T-cell (primary cell): ENCODE measurements at places on chromosomes 12 and 14.
A peak's percentile ranks its signal among the peaks of the same experiment; 100 is the strongest.

DNA sequence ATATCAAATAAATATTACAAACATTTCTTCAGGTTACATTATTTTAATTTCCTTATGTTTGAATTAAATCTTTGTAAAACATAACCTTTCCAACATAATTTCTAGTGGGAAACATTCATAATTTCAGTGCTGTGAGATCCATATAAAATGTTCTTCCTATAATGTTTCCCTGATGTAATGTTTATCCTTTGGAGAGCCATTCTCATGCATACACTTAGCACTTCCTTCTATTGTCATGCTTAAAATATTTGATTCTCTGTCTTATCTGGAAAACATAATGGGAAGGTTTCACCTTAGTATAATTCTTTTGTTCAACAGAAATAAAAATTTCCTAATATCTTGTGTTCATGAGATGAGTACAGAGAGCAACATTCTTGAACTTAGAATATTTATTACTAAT lies 472.5 kb downstream of the ADAMTS20 start:
- no peak for DNase-seq

- no peak for DNase-seq
Observed at GRCh38 chr12:44848703-44849085, 27.4 kb downstream of the NELL2 start.

GRCh38 chr12:77133566-77133965 lies 68.2 kb upstream of the E2F7 start:
- DNase-seq: no peak

- DNase-seq: no peak
Observed at GRCh38 chr12:7154901-7155470, 24.8 kb downstream of the CLSTN3 start.

DNA sequence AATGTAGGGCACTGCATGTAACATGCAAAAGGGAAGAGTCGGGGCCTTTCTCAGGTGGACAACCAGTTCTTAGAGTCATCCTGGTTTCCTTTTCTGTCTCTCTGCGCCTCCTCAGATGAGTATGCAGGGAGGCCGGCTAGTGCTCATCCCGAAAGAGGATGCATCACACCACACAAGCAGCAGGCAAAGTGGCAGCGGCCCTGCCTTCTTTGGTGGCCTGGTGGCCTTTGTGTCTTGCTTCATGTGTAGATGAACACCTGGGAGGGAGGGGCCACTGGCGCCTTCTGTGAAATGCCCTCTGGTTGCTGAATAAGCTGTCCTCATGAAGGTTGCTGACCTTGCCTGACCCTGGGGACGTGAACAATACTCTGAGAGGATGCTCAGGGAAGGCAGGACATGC lies 18.0 kb downstream of the SLC24A4 start:
- no peak for DNase-seq

DNA sequence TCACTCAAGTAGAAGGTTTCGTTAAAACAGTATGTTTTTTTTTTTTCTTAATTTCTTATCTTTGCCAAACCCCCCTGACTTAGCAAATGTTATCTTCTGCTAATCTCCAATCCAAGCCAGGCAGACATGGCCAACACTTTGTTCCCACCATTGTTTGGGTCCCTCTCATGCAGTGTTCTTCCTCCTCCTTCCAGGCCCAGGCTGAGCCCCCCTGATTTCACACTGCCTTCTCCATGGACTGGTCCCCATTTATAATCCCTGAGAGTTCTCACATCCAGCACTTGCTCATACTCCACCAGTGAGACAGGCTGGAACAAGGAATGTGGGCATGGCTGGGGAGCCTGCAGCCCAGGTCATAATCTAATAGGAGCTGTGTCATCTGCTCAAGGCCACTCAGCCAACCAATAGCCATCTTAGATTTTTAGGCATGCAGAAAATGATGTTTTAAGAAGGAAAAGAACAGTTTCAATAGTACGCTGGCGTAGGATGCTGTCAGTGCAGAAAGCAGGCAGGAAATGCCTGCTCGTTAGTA lies 238.4 kb upstream of the CCDC196 start:
- DNase-seq: no peak

DNA sequence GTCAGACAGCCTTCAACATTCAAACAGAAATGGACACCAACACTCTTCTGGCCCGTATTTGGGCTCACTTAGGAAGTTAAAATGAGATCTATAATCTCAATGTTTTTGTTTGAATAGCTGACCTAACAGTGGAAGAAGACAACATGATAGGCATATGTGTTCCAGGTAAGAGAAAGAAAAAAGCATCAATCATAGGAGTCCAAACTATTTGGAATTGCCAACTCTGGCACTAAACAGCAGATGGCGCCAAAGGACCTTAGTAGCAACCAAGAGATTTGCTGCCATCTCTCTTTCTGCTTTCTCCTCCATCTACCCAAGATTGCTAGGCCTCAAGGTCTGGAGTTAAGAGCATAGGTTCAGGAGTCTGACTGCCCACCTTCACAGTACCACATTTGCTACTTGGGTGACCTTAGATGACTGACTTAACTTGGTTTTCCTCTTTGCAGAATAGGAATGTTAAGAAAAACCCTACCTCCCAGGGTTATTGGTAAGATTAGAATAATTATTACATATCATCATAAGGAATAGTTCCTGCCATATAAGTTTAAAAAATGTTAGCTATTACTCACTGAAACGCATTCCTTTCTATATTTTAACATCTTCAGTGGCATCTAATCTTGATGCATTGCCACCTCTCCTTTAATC lies 30.2 kb downstream of the PEX5 start:
- DNase-seq: peak; percentile 74

GRCh38 chr14:54278665-54279295 lies 118.0 kb upstream of the CDKN3 start:
- DNase-seq: no peak

DNA sequence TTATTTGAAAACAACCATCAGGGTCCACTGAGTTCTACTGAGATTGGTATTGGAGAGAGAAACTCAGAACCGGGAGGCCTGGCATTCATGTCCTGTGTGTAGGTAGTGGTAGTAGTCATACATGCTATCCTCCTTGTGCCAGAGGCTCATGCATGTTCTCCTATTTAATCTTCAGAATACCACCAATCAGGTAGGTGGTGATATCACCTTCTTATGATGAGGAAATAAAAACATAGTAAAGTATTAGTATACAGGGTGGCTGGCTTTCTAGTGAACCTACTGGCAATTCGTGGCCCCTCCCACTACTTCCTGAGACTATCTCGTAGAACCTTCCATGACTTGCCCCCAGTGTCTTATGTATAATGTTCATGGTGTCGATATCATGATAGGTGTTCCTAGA lies 40.5 kb upstream of the EID3 start:
- no peak for DNase-seq

- DNase-seq: no peak
Observed at GRCh38 chr12:87671757-87672156, 357.4 kb downstream of the C12orf50 start.

GRCh38 chr12:66129934-66130266 lies 650 bp downstream of the LLPH start:
- no peak for DNase-seq

- DNase-seq: no peak
Observed at GRCh38 chr14:59331217-59331616, 134.0 kb downstream of the GPR135 start.

DNA sequence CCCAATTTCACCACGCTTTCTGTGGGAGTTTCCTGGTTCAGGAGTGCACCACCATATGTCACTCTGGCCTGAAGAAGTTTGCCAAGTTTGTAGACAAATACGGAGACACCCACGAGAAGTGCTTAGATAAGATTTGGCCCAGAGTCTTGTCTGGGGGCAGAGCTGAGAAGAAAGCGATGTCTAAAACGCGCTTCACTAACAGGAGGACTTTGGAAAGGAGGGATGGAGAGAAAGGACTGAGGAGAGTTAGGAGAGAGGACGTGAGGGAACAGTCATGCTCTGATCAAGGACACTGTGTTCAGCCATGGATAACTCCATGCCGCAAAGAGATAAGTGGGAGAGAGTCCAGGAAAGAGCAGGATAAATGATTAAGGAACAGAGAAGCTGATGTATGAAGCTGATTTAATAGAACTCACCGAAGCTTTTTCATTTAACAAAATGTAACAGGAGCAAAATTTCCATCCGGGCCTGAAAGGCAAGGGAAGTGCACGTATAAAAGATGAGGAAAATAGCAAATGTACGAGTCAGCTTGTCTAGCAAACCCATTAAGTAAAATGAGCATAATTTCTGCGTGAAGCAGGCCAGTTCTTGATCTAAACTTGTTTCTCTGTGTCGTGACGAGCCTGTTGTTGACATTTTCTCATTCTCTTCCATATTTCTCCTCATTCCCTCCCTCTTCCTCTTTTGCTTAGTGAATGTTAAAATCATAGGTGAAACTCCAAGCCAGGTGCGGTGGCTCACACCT lies 23.4 kb upstream of the MAP3K9 start:
- DNase-seq: no peak

- no peak for DNase-seq
Observed at GRCh38 chr12:51887476-51888315, at the start of gene ANKRD33. ANKRD33 (plus strand) TSS chr12:51888103; CDS start chr12:51888187, 84 bp downstream.

DNA sequence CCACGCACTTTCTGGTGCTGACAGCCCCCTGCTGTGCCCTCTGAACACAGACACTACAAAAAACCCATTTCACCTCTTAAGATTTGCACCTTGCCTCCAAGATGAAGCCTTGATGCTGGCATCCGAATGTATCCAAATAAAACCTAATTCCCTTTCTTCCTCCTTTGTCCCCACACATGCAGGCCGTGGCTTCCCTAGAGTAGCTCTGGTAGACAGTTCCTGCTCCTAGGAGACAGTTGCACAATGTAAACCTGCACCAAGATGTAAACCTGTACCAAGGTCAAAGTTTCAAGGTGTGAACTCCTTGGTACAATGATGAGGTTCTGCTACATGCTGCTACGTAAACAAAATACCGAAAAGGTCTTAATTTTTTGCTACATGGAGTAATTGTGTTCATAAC lies 625 bp upstream of the ABHD12B start:
- no peak for DNase-seq

DNA sequence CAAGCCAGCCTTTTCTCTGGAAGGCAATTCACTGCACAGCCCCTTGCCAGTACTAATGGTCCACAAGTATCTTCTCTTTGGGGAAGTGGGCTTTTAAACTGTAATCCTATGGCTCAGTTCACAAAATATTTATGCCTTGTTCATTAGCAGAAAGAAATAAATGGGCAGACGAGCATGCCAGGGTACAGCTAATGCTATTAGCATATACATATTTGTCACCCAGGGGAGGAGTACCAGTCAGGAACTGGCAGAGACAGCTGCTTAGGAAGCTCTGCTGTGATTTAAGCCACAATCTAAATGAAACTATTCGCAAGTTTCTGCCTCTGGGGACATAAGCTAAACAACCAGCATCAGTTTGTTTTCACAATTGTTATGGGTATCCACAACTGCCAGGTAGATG lies 113.4 kb upstream of the CCDC198 start:
- DNase-seq: no peak

GRCh38 chr14:32985866-32986265 lies 47.2 kb downstream of the NPAS3 start:
- DNase-seq: no peak

GRCh38 chr12:108638141-108638827 lies 4.6 kb upstream of the SELPLG start:
- no peak for DNase-seq

DNA sequence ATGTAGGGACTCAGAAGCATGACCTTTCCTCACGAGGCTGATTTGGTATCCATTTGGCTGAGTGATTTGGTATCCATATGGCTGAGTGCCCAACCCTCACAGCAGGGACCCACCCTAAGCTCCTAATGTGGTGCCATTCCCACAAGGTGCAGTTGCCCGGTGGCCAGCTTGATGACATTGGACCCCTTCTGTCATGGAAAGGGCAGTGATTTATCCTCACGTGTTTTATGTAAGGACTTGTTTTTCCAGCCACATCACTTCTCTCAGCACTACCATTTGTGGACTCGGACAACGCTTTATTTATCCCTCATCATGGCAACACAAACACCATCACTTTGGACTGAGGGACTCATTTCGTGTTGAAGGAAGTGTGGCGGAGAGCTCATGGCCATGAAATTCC lies 8.5 kb upstream of the CDC42BPB start:
- DNase-seq: no peak
